ENCODE measurements at places on chromosomes 16 and 17. TPM values are rescaled to one million over a fixed set of nuclear protein-coding genes. Genes with fewer than 3 reads are reported as not detected.

Gene MGAT5B
- total RNA-seq, result 0.59 TPM

Gene PRR35
- under 0.01 TPM for total RNA-seq

Gene HIGD1B
- total RNA-seq, result not detected

Gene MYH8
- total RNA-seq, result not detected

Gene ITGB3
- 39.8 TPM for total RNA-seq

Gene TP53TG3D
- 0.29 TPM for total RNA-seq

Gene SOX15
- 0.72 TPM for total RNA-seq

Gene KCNJ12
- total RNA-seq, result under 0.01 TPM

Gene STX4
- total RNA-seq, result 30.6 TPM

Gene ARSG
- total RNA-seq, result 7.6 TPM

Gene CCL2
- total RNA-seq, result 56.3 TPM

Gene FZD2
- 15.9 TPM for total RNA-seq

All from osteoblast (primary cell).